ENCODE measurements at places on chromosomes 5 and 9.

- DNase-seq, result no peak
These were observed 27.9 kb downstream of the DAB2 start for GRCh38 chr5:39396843-39397242.

DNA sequence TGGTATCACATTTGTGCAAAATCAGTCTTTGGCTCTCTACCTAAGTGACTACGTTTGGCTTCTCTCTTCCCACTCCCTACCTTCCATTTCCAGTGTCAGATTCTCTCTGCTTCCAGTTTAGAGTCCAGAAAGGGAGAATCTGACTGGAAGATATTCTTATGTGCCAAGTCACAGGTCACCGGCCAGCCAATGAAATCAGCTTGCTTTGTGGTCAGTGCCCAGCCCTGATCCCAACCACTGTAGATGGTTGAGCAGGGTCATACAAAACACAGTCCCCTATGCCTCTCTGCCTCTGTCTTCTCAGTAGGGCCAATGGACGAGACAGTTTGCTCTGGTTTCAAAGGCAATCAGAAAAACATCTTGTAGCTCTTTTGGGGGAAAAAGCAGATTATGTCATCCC is 15.6 kb upstream of the EPB41L4B start:
- DNase-seq, result no peak

DNA sequence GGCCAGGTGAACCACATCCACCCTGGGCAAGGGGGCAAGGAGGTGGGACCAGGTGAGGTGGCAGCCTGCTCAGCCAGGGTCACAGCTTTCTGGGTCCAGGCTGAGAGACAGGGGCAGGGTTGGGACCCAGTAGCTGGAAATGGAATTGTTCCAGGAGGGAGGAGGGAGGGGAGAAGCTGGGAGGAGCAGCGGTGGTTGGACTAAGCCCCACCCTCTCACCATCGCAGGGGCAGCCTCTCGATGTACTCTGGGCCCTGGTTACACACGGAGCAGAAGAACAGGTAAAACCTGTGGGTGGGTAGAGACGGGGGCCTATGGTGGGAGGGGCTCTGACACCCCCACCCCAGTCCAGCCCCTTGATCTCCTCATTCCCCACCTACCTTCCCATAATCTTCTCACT is 11.2 kb downstream of the PHF19 start:
- no peak for DNase-seq

- DNase-seq, result no peak
These were observed 1.2 kb downstream of the TEK start for GRCh38 chr9:27110181-27110580.

GRCh38 chr9:79581794-79582193 is 10.0 kb downstream of the TLE4 start:
- no peak for DNase-seq

DNA sequence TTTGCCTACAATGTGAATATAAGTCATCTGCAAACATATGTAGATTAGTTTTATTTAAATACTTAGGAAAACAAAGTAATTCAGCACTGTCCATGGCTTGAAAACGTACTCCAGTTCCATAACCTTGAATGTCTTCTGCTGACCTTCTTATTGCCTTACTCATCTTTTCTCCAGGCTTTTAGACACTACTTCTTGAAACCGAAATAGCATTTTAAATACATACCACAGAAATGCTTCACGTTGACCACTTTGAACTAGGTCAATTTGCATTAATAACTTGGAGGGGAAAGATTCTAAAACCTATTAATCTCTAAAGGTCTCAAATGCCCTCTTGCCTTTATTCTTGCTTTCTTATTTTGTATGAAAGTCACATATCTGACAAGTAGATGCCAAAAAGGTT is 995.4 kb upstream of the ACO1 start:
- no peak for DNase-seq

- DNase-seq, result no peak
These were observed 57.2 kb downstream of the WDR70 start for GRCh38 chr5:37436146-37436934.

DNA sequence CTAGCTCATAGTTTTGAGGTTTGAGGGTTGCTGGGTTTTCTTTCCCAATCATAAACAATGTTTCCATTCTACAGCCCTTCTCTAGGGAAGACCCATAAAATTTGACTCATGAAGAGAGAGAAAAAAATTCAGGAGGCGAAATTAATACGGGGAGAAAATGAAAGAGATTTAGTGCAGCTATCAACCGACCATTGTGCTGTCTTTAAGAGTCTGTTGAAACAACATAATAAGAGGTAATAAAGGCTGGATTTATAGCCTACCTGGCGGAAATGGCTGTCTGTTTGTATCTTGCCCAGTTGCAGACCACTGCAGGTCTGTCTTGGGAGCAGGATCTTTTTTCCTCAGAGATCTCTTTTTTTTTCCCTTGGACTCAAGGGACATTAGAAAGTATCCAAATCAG is 66.9 kb downstream of the TLR4 start:
- DNase-seq, result no peak

GRCh38 chr9:113513536-113513935 is 50.0 kb downstream of the RGS3 start:
- DNase-seq, result no peak

- DNase-seq, result no peak
These were observed 64.6 kb downstream of the YTHDC2 start for GRCh38 chr5:113578091-113578490.

DNA sequence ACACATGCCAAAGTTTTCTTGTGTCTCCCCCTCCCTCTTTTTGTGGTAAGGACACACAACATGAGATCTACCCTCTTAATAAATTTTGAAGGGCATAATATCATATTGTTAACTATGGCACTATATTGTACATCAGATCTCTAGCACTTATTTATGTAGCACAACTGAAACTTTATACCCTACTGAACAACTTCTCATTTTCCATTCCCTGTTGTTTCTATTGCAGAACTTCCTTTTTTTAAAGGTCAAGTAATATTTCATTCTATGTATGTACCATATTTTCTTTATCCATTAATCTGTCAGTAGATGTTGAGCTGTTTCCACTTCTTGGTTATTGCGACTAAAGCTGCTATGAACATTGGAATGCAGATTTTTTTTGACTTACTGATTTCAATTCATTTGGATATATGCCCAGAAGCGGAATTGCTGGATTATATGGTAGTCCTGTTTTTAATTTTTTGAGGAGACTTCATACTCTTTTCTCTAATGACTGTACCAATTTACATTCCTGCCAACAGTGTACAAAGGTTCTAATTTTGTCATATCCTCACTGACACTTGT is 305.3 kb downstream of the PRR16 start:
- DNase-seq, result no peak

GRCh38 chr9:97907046-97907445 is 15.3 kb downstream of the TRMO start:
- no peak for DNase-seq

GRCh38 chr9:135516132-135516860 is 4.9 kb upstream of the LCN1 start:
- no peak for DNase-seq

DNA sequence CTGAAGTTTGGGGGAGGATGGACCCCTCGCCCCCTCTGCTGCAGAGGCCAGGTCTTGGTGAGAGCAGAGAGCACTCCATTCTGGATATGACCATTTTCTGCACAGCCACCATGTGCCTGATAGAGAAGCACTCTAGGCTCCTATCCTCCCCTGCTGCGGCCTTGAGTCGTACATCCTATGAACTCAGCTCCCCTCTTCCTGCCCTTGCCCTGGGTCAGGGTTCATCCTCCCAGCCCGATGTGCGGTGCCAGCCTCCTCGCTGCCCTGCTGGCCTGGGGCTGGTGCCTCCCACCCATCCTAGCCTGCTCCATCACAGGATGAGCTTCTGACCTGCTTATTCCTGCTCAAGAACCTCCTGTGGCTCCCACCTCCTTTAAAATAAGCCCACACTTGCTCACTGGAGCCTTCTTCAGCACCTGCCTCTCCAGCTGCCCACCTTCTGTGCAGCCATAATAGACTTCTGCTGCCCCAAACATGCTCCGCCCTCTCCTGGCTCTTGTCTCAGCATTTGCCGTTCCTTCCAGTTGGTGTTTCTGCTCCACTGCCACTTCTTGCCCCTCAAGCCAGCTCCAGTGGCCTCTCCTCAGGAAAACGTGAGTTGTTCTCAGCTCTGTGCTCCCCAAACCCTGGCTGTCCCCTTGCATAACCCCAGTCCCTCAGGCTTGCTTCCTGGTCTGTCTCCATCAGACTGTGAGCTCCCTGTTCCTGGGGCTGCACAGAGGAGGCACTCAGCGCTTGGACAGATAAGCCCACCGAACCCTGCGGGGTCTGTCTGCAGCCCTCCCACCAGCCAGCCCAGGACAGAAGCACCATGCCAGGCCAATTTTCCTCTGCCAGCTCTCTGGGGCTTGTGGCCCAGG is 22.3 kb upstream of the TTLL11 start:
- DNase-seq, result no peak

GRCh38 chr9:120100595-120100994 is 479.4 kb downstream of the CDK5RAP2 start:
- no peak for DNase-seq

GRCh38 chr9:25684321-25684720 is 6.1 kb upstream of the TUSC1 start:
- no peak for DNase-seq

- no peak for DNase-seq
These were observed 47.8 kb upstream of the ADAMTS2 start for GRCh38 chr5:179393078-179393477.

- DNase-seq, result no peak
These were observed 268.8 kb upstream of the NREP start for GRCh38 chr5:112025757-112026156.

GRCh38 chr5:140336388-140336787 is 10.0 kb downstream of the HBEGF start:
- no peak for DNase-seq

- DNase-seq, result no peak
These were observed 487.4 kb downstream of the ZNF608 start for GRCh38 chr5:124259017-124259416.

DNA sequence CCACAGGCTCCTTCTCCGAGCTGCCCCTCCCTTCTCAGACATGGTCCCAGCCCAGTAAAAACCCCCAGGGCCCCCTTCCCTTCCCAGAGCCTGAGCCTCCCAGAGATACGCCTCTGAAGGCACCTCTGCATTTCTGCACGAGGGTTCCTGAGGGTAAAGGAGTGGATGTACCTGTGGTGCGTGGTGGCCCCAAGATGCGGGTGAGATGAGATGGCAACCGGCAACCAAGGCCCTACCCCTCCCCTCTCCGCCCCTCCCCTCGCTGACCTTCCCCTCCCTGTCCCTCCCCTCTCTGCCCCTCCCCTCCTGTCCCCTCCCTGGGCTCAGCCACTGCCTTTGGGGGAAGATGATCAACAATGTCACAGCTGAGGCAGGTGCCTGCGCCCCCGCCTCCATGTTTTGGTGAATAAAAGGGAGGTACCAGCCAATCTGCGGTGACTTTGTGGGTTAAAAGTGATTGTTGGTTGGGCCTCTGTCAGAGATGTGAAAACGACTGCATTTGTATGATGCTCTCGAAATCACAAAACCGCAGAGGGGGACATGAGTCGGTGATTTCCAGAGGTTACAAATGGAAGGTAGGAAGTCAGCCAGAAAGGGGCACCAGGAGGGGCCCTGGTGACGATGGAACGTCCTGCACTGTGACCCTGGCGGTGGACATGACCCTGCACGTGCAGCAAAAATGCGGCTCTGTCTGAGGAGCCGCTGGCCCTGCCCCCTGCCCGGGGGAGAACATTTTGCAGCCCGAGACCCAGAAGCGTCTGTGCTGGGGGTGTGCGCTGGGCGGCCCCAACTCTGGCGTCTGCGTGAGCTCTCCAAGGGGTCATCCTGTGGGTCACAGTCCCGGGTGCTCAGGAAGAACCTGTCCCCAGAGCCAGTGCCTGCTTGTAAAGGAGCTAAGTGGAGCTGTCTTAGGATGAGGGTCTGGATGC is 3.7 kb downstream of the LCN9 start:
- no peak for DNase-seq

- DNase-seq, result no peak
These were observed 102.2 kb downstream of the YTHDC2 start for GRCh38 chr5:113615708-113616107.

- DNase-seq, result no peak
These were observed 76.1 kb downstream of the SHB start for GRCh38 chr9:37992924-37993349.

- DNase-seq, result no peak
These were observed 1581.2 kb upstream of the WWC1 start for GRCh38 chr5:166710271-166710670.

- DNase-seq, result no peak
These were observed 1.7 kb upstream of the MRNIP start for GRCh38 chr5:179860301-179860700.

DNA sequence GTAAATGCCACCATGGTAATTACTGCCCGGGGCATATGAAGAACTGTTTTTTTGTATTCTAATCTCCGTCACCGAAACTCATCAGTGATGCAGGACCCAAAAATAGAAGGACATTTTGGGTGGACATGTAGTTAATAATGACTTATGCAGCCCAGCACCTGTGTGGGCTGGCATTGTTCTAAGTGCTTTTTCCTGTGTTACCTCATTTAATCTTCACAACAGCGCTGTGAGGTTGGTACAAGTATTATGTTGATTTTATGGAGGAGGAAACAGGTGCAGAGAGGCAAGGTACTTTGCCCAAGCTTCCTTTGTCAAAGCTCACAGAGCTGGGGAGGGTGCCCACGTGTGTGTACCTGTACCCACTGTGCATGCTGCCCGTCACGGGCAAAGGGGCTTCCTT is 58.4 kb downstream of the DAPK1 start:
- DNase-seq, result no peak

DNA sequence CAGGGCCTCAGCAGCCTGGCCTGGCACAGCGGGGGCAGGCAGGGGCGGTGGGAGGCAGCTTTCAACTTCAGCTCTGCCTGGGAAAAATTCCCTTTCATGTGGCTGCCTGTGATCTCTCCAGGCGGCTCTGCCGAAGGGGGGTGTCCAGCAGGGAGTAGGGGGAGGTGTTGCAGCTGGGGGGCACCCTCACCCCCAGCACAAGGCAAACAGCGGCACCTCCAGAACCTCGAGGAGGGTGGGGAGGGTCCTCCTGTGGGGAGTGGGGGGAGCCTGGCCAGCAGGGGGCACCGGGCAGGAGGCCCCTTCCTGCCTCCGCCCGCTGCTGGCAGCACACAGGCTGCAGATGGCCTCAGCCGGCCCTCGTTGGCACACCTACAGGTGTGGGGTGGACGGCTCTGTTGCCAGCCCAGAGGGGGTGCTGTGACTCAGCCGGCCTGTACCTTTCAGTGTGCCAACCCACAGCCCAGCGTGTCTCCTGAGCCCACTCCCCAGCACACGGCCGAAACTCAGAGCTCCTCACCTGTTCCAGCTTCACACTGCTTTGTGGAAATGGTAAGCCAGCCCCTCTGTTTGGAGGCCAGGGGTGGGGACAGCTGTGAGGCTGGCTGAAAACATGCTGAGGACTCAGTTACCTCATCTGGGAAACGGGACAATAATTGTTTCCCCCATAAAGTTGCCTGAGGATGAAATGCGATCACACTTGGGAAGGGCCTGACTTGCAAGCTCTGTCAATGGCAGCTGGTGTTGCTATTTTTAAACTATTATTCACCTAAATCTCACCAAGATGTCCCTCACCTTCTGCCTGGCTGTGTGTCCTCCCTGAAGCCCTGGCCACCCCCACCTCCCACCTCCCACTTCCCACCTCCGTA is 37.0 kb downstream of the CXXC5 start:
- DNase-seq, result no peak

DNA sequence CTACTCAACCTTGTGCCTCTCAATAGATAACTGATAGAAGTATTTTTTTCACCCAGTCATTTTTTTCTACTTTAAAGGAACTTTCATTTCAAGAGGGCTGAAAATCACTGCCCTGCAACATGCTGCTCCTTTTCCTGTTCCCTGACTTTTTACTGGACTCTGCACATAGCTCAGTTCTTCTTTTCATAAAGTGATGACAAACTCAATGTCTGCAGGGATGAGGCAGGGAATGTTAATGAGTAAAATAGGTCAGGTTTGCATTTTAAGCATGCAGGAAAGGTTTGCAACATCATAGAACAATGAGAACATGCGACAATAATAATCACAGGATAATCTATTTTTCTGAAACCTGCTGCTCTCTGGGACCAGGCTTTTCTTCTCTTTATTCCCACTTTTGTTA is 172.2 kb upstream of the SGCD start:
- no peak for DNase-seq
